ENCODE measurements at places on chromosomes 2 and 18. TPM values are rescaled to one million over a fixed set of nuclear protein-coding genes. Genes with fewer than 3 reads are reported as not detected.

The FRZB gene
- not detected for total RNA-seq

The NGEF gene
- total RNA-seq = not detected

The UGT1A10 gene
- not detected for total RNA-seq

GRCh38 chr2:217858519-217859491, 144.0 kb downstream of the TNS1 start:
- H3K4me1 ChIP-seq = no peaks in the 10 kb centered on the region
- no peak overlapping the region for H3K4me3 ChIP-seq
- no peak overlapping the region for H3K27ac ChIP-seq
- DNase-seq = no peak
- no peaks in the 10 kb centered on the region for H3K36me3 ChIP-seq

DNA sequence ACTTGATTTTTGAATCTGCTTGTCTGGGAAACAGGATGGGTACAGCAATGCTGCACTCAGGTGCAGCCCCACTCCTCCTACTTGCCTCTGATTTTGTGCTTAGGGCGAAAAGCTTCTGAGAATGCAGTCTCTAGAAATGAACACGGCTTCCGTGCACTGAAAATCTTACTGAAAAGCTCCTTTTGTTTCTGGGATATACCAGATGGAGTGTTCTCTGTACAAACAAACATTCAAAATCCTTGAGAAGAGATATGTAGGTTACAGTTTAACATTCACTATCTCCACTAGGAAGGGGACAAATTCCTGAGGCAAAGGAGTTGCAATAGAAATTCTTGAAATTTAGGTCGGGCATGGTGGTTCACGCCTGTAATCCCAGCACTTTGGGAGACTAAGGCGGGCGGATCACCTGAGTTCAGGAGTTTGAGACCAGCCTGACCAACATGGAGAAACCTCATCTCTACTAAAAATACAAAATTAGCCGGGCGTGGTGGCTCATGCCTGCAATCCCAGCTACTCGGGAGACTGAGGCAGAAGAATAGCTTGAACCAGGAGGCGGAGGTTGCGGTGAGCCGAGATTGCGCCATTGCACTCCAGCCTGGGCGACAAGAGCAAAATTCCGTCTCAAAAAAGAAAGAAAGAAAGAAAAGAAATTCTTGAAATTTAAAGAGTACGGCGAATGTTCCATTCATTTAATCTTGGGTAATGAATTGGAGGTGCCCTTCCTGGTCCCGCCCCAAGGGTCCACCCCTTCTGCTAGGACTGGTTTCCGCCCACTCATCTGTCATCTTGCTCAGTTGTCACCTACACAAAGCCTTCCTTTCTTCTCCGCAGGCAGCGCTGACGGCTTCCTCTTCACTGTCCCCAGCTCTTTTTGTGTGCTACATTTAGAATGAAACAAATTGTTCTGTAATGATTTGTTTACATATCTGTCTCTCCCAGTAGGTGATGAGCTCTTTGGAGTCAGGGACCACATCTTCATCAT, 92.4 kb downstream of the SOCS6 start:
- H3K27me3 ChIP-seq = no peaks in the 10 kb centered on the region
- no peak overlapping the region for H3K4me3 ChIP-seq
- DNase-seq = no peak
- peaks cover 5% of the 10 kb centered on the region for H3K4me1 ChIP-seq
- no peaks in the 10 kb centered on the region for H3K36me3 ChIP-seq

DNA sequence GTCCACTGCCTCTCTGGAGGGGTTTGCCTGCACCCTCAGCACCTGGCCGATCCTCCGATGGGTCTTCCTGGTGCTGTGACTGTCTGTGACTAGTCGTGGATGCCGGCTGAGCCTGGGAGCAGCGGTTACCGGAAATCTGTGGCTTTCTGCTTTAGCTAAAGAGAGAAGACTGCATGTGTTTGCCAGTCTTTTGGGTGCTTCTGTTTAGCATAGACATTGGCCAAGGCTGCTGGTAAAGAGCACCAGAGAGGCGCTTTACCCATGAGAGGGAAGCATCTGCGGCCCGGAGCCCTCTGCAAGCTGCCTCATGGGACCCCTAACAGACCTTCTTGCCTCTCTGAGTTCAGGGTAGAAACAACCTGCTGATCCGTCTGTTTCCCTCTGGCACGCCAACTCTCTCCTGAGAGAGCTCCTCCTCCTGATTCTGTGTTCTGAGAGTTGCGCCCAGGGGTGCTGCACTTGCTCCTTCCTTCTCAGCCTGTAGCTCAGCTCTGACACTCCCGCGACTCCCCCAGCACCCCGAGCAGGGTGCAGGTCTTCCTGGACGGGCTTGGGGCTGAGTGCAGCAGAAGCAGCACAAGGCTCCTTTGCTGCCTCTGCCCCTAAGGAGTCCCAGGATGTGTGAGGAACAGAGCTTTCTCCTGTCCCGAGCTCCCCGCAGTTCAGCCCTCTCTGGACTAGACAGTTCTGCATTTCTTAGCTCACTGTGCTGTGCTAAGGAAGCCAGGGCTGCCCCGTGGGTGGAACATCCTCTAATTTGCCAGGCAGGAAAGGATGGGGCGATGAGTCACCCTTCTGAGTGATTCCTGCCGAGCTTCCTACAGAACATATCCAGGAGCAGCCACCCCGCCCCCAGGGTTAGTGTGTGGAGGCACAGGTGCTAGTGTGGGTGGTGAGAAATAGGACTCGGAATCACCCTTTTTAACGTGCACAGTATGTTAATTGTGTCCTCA, 203.2 kb downstream of the SH3RF3 start:
- peak overlapping the region; percentile 34 for H3K4me3 ChIP-seq
- peak; percentile 50 for DNase-seq
- H3K27me3 ChIP-seq = peaks cover 75% of the 10 kb centered on the region
- no peaks in the 10 kb centered on the region for H3K36me3 ChIP-seq
- peak overlapping the region; percentile 79 for H3K27ac ChIP-seq
- peaks cover 35% of the 10 kb centered on the region for H3K4me1 ChIP-seq

DNA sequence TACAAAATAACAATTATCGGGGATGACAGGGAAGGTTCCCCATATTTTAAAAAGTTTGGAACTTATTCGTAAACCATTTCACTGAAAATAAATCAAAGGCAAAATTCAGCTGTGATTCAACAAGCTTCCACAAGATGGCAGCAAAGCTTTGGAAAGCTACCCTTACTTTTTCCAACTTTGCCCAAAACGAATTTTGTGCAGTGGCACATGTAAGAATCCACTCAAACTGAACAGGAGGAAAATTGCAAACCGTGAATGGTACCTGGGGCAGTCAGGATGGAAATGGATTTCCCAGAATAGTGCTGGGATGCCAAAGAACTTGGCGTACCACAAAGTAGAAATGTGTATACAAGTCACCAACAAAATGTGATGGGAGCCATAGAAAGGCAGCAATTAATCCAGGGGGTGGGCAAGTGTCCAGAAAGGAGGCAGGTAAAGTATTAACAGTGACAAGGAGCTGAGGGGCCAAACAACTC, 10.7 kb downstream of the RPL31 start:
- no peak for DNase-seq
- no peak overlapping the region for H3K27ac ChIP-seq
- no peaks in the 10 kb centered on the region for H3K27me3 ChIP-seq
- H3K4me3 ChIP-seq = no peak overlapping the region

- H3K27me3 ChIP-seq = peaks cover 13% of the 10 kb centered on the region
- no peak overlapping the region for H3K4me3 ChIP-seq
- DNase-seq = no peak
- H3K4me1 ChIP-seq = peaks cover 16% of the 10 kb centered on the region
Observed at GRCh38 chr2:72934683-72935610, 17.6 kb downstream of the EMX1 start.

- no peak overlapping the region for H3K4me3 ChIP-seq
- H3K27me3 ChIP-seq = no peaks in the 10 kb centered on the region
- H3K36me3 ChIP-seq = peaks cover 6% of the 10 kb centered on the region
- H3K4me1 ChIP-seq = peaks cover 9% of the 10 kb centered on the region
- H3K27ac ChIP-seq = no peak overlapping the region
- DNase-seq = no peak
Observed at GRCh38 chr2:37769551-37769950, 98.1 kb upstream of the CDC42EP3 start.

DNA sequence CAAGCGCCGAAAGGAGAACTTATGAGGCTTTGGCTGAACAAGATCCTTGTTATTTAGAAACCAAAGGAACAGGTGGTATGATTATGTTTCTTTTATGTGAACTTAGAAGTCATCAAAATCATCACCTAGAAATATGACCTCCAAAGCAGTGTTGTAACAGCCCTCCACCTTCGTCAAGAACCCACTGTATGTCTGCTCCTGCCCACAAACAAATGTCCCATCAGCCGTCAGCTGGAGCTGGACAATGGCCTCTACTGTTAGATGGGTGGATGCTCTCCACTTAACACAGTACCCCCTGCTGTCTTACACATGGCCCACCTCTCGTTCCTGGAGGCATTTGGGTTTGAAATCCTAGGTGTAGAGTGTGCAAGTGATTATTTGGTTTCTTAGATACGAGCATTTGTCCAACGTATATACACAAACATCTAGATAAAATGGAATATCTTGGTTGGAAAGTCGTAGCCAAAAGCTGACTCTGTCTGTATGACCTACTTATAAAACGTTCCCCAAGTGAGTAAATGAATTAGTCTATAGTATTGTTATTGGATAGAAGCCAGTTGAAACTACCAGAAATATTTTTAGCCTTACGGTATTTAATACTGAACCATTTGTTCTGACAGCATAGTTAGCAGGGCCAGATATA, 113.0 kb downstream of the CRIM1 start:
- no peak overlapping the region for H3K27ac ChIP-seq
- no peak overlapping the region for H3K4me3 ChIP-seq
- H3K27me3 ChIP-seq = no peaks in the 10 kb centered on the region
- no peak for DNase-seq
- H3K36me3 ChIP-seq = no peaks in the 10 kb centered on the region

GRCh38 chr2:109057686-109058085, 68.7 kb upstream of the EDAR start:
- H3K4me1 ChIP-seq = no peaks in the 10 kb centered on the region
- no peaks in the 10 kb centered on the region for H3K36me3 ChIP-seq
- no peak for DNase-seq
- H3K4me3 ChIP-seq = no peak overlapping the region
- no peak overlapping the region for H3K27ac ChIP-seq

- no peak for DNase-seq
- H3K27me3 ChIP-seq = peaks cover 4% of the 10 kb centered on the region
- H3K4me3 ChIP-seq = no peak overlapping the region
- no peaks in the 10 kb centered on the region for H3K4me1 ChIP-seq
Observed at GRCh38 chr2:69659941-69660483, 16.5 kb upstream of the AAK1 start.

DNA sequence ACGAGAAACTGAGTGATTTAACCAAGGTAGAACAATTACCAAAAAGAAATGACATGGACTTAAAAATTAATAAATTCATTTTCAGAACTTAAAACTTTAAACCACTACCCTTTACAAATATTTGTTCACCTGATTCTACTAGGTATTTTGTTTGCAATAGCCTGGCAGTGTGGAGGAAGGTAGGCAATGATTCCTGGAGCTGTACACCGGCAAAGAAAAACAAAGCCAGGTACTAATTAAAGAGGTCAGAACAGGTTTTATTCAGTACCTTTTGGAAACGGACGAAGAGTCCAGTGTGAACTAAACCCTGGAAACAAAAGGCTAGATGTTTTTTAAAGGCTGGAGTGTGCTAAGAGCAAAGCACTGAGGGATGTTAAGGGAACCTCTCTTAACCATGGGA, 561.3 kb upstream of the FSHR start:
- H3K36me3 ChIP-seq = no peaks in the 10 kb centered on the region
- no peak overlapping the region for H3K4me3 ChIP-seq
- no peak for DNase-seq
- no peak overlapping the region for H3K27ac ChIP-seq
- no peaks in the 10 kb centered on the region for H3K4me1 ChIP-seq

DNA sequence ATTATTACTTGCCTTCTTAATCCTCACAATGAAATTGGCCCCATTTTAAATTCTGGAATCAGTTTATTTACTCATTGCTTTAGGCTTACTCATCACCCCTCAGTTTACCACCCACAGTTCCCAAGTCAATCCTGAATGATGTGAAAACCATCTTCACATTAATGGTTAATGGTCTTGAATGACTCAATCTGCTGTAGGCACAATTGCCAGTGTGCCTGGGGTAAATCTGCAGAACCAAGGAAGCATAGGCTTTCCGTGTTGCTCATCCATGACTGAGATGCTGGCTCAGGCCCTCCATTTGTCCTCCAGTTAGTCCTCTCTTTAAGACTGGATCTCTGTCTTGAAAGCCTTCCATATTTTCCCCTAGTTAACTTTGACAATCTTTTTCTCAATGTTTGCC, 164.5 kb downstream of the PMAIP1 start:
- H3K27me3 ChIP-seq = peaks cover 2% of the 10 kb centered on the region
- H3K4me1 ChIP-seq = no peaks in the 10 kb centered on the region
- H3K36me3 ChIP-seq = no peaks in the 10 kb centered on the region

- H3K4me1 ChIP-seq = peaks cover 13% of the 10 kb centered on the region
- no peaks in the 10 kb centered on the region for H3K27me3 ChIP-seq
- H3K27ac ChIP-seq = no peak overlapping the region
Observed at GRCh38 chr2:130353291-130354138, 2.3 kb upstream of the PTPN18 start.

DNA sequence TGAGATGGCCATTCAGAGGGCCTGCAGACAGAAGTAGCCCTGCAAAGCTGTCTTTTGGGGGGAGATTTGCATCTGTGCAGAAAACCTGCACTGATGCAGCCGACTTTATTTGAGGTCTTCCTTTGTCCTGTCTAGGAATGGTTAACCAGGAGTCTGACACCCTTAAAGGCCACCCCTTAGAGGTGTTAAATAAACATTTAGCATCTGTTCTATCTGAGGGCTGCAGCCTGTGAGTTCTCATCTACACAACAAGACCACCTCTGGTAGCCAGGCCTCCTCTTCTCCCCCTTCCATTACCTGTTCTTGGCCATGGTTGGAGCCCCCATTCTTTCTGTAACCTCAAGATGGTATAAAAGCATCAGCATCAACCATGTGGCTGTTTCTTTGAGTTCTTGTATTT, 214.4 kb upstream of the HS6ST1 start:
- peaks cover 2% of the 10 kb centered on the region for H3K27me3 ChIP-seq
- H3K36me3 ChIP-seq = no peaks in the 10 kb centered on the region
- no peak overlapping the region for H3K4me3 ChIP-seq
- no peak overlapping the region for H3K27ac ChIP-seq

- no peak for DNase-seq
- H3K27ac ChIP-seq = no peak overlapping the region
- H3K27me3 ChIP-seq = no peaks in the 10 kb centered on the region
- no peaks in the 10 kb centered on the region for H3K36me3 ChIP-seq
Observed at GRCh38 chr18:73313476-73313875, 445.7 kb upstream of the NETO1 start.

GRCh38 chr2:47509250-47509649, 106.3 kb downstream of the MSH2 start:
- H3K4me3 ChIP-seq = no peak overlapping the region
- no peaks in the 10 kb centered on the region for H3K27me3 ChIP-seq
- no peak for DNase-seq
- peaks cover 5% of the 10 kb centered on the region for H3K36me3 ChIP-seq

GRCh38 chr18:21632393-21632792, 20.3 kb downstream of the SNRPD1 start:
- H3K36me3 ChIP-seq = peaks cover 37% of the 10 kb centered on the region

GRCh38 chr2:19416784-19417684, 58.6 kb upstream of the OSR1 start:
- no peak overlapping the region for H3K4me3 ChIP-seq
- DNase-seq = no peak

GRCh38 chr18:67453901-67454300, 62.6 kb downstream of the DSEL start:
- no peaks in the 10 kb centered on the region for H3K27me3 ChIP-seq
- H3K4me3 ChIP-seq = no peak overlapping the region
- peaks cover 6% of the 10 kb centered on the region for H3K4me1 ChIP-seq
- H3K27ac ChIP-seq = no peak overlapping the region
- peaks cover 4% of the 10 kb centered on the region for H3K36me3 ChIP-seq

Measured in activated CD8-positive, alpha-beta memory T cell treated with anti-CD3 and anti-CD28 coated beads, Interleukin-2, amount 10 ng/mL, durations not matched to agents 7 days and 5 days (primary cell).